ENCODE measurements at places on chromosomes 12 and 14. TPM values are rescaled to one million over a fixed set of nuclear protein-coding genes. Genes with fewer than 3 reads are reported as not detected.

The INHBC gene
- not detected for total RNA-seq

The HAL gene
- 1.2 TPM for total RNA-seq

The KMT2D gene
- 73.0 TPM for total RNA-seq

The PLEKHD1 gene
- 0.07 TPM for total RNA-seq

The OLR1 gene
- total RNA-seq, result not detected

The TMEM179 gene
- total RNA-seq, result not detected

The EML1 gene
- 93.1 TPM for total RNA-seq

The TMEM63C gene
- total RNA-seq, result 0.17 TPM

The SRRM4 gene
- total RNA-seq, result not detected

The TMEM132D gene
- total RNA-seq, result not detected

The TGM1 gene
- 0.65 TPM for total RNA-seq

The INSM2 gene
- total RNA-seq, result not detected

The CLEC4E gene
- not detected for total RNA-seq

The ZNF385A gene
- total RNA-seq, result 1.8 TPM

The RPS6KL1 gene
- 0.43 TPM for total RNA-seq

The P2RX2 gene
- not detected for total RNA-seq

The CISTR gene
- not detected for total RNA-seq

The PLEKHG7 gene
- not detected for total RNA-seq

The ADAM21 gene
- total RNA-seq, result 0.86 TPM

The INHBE gene
- 2.0 TPM for total RNA-seq

The CCDC197 gene
- total RNA-seq, result not detected

The MARCHF9 gene
- 6.2 TPM for total RNA-seq

The ADCY6 gene
- 107 TPM for total RNA-seq

The ADAMTS20 gene
- not detected for total RNA-seq

The ERBB3 gene
- total RNA-seq, result 0.10 TPM

The WSCD2 gene
- total RNA-seq, result not detected

The CYP46A1 gene
- total RNA-seq, result 0.33 TPM

The GUCY2C gene
- total RNA-seq, result not detected

The TPH2 gene
- not detected for total RNA-seq

The RPGRIP1 gene
- not detected for total RNA-seq

The PTPN6 gene
- 0.30 TPM for total RNA-seq

The GSG1 gene
- total RNA-seq, result 0.07 TPM

The BCL2L14 gene
- total RNA-seq, result not detected

The CMTM5 gene
- total RNA-seq, result 0.65 TPM

The MGP gene
- 251 TPM for total RNA-seq

The KRT79 gene
- total RNA-seq, result not detected

The KLHL33 gene
- total RNA-seq, result 0.03 TPM

The PPP4R4 gene
- 1.4 TPM for total RNA-seq

The THTPA gene
- 26.2 TPM for total RNA-seq

The MYH6 gene
- total RNA-seq, result not detected

The DHH gene
- 0.07 TPM for total RNA-seq

The GPR68 gene
- 1.4 TPM for total RNA-seq

The KRT75 gene
- total RNA-seq, result not detected

The DLGAP5 gene
- total RNA-seq, result 10.2 TPM

The CARMIL3 gene
- 0.17 TPM for total RNA-seq

The GPX2 gene
- total RNA-seq, result not detected

The CCDC85C gene
- total RNA-seq, result 5.0 TPM

The PTHLH gene
- total RNA-seq, result 1.6 TPM

The MIPOL1 gene
- 16.3 TPM for total RNA-seq

The DDIT3 gene
- total RNA-seq, result 42.5 TPM

The ZNF605 gene
- 16.1 TPM for total RNA-seq

The TPPP2 gene
- not detected for total RNA-seq
